Fibroblast of upper back skin (primary cell): ENCODE measurements at places on chromosomes 12 and 14.
A peak's percentile ranks its signal among the peaks of the same experiment; 100 is the strongest.

GRCh38 chr12:88802096-88802706 lies 221.9 kb upstream of the KITLG start:
- DNase-seq, result no peak

DNA sequence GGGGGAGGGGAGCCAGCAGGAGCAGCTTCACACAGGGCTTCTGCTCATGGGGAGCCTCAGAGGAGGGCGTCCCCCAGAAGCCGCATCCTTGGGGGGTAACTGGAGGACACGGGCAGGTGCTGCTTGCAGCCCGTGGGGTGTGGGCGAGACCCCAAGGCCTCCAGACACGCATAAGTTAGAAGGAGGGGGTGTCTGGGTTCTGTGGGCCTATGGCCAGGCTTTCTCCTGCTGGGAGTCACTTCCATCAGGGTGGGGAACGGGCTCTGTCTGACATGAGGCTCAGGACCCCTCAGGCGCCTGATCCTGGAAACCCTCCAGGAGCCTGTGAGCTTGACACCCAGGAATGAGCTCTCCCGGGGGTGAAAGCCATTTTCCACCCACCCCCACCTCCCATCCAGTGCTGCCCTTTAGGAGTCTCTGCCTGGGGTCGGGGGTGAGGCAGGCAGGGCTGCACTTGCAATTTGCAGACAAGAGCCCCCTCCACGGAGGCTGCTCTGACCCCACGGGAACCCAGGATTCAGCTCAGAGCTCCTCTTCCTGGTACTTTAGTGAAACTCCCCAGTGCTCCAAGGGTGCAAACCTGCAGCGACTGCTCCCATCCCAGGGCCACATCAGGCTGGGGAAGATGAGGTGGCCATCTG lies 325.7 kb downstream of the ADGRD1 start:
- DNase-seq, result no peak

DNA sequence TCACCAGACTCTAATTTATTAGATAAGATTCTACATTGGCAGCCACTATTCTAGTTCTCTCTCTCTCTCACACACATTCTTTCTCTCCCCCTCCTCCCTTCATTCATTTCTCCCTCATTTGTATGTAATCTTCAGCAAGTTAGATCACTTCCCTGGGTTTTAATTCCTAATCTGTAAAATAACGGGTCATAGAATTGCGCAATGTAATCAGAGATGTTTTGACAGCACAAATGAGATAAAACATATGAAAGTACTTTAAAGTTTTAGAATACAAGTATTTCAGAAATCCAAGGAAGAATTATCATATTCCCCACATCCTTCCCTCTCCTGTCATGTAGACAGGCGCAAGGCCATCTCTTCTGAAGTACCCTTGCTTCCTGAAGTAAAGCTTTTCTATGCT lies 21.7 kb downstream of the STYK1 start:
- DNase-seq, result no peak

GRCh38 chr14:61663312-61663979 lies 31.9 kb upstream of the HIF1A start:
- DNase-seq, result no peak

DNA sequence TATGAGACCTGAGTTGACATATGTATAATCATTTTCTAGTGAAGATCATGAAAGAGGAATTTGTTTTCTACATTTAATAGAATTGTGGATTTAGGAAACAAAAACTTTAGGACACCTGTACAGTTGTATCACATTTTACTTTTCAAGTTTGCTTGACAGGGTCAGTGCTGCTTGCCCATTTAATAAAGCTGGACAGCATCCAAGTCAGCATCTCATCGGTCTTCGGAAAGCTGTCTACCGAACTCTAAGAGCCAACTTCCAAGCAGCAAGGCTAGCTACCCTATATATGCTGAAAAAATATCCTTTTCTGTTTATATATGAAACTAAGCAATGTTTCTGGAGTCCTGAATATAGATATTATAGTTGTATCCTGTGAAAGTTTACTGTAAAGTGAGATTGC lies 52.3 kb downstream of the VEZT start:
- no peak for DNase-seq

- DNase-seq, result no peak
These were observed 53.0 kb downstream of the PKP2 start for GRCh38 chr12:32843528-32844095.

- no peak for DNase-seq
These were observed 60.5 kb downstream of the PRKAB1 start for GRCh38 chr12:119728444-119728745.

DNA sequence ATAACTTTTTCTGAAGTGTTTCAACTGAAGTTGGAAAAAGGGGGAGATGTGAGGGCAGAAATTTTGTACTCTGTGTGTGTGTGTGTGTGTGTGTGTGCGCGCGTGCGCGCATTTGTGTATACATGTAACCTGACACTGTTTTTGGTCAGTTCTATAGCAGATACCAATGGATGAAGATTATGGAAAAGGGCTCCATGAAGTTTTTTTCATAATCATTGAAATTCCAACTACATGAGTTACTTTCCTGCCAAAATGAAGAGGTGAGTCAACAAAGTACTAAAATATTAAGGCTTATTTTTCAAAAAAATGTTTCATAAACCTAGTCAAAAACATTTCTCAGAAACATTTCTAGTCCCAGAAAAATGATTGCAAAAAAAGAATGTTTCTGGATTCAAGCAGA lies 25.7 kb upstream of the CERS5 start:
- DNase-seq, result peak; percentile 83

GRCh38 chr12:41277946-41278267 lies 89.8 kb downstream of the PDZRN4 start:
- no peak for DNase-seq

DNA sequence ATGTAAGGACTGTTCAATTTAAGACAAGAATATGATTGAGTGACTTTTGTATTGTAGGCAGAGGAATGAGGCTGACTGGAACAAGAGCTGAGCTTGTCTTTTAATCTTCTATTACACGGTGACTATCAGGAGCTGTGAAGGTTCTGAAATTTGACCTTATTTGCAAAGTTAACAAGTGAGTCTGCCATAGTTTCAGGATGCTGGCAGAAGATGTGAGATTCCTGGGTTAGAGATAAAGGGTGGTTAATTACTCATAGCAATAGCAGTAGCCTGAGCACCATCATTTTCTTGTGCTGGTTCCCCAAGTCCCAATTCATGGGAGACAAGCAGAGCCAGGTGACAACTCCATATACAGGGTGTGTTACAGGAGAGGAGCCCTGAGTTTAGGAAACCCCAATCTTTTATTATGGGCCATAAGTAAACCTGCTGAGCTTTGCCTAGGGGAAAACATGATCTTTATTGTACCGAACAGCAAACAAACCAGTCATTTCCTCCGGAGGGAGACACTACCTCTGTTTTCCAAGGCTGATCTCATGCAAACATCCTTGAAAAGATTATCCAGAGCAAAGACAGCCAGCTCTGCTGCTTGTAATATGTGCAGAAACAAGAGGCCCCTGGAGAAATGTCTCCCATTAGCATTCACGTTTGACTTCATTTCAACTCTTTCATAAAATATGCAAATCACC lies 51.7 kb upstream of the DDX11 start:
- no peak for DNase-seq

GRCh38 chr12:104702565-104703139 lies 245.9 kb downstream of the CHST11 start:
- peak; percentile 68 for DNase-seq

DNA sequence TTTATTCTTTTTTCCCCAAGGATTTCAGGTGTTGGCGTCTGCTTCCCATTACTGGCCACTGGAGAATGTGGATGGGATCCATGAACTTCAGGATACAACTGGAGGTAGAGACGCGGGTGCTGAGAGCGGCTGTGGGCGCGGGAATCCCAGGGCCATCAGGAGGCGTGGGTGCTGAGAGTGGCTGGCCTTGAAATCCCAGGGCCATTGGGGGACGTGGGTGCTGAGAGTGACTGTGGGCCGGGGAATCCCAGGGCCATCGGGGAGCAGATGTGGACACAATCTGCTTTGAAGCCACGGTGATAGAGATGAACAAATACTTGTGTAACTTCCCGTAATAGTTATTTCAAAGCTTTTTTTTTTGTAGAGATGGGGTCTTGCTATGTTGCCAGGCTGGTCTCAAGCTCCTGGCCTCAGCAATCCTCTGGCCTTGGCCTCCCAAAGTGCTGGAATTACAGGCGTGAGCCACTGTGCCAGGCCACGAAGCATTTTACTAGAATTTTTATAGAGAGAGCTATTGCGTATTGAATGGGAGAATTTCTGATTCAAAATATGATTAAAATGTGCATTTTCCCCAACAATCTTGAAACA lies 12.8 kb downstream of the ADGRD1 start:
- DNase-seq, result no peak
